Urothelium cell line (cell line): ENCODE measurements at places on chromosomes 12 and 14.

DNA sequence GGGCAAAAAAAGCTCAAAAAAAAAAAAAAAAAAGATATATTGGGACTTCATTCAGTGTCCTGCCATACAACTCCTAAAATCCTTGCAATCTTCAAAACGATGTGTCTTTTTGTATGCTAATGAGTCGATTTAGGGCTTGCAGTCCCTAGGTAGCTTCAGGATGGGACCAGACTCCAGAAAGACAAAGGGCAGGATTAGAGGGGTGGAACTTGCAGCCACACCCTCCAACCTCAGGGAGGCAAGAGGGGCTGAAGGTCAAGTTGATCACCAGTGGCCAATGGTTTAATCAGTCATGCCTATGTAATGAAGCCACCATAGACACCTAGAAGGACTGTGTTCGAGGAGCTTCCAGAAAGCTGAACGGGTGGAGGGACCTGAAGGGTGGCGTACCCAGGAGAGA lies 29.3 kb downstream of the TEAD4 start:
- no peak for DNase-seq

GRCh38 chr12:45697371-45697770 lies 32.1 kb upstream of the ARID2 start:
- no peak for DNase-seq

DNA sequence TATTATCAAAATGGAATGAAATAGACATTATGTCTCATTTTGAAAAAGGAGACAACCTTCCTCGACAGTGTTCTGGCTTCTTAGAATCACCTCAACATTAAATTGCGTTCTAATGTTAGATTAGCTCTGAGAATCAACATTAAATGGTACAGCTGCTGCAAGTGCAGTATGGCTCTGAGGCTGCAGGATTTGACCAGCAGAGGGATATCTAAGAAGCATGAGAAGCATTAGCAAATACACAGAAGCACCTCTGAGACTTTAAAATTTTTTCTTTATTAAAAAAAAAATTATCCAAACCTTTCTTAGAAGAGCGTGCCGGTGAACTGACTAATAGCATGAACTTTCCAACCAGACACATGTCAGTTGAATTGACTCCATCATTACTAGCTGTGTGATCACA lies 253.4 kb upstream of the LRIG3 start:
- no peak for DNase-seq

DNA sequence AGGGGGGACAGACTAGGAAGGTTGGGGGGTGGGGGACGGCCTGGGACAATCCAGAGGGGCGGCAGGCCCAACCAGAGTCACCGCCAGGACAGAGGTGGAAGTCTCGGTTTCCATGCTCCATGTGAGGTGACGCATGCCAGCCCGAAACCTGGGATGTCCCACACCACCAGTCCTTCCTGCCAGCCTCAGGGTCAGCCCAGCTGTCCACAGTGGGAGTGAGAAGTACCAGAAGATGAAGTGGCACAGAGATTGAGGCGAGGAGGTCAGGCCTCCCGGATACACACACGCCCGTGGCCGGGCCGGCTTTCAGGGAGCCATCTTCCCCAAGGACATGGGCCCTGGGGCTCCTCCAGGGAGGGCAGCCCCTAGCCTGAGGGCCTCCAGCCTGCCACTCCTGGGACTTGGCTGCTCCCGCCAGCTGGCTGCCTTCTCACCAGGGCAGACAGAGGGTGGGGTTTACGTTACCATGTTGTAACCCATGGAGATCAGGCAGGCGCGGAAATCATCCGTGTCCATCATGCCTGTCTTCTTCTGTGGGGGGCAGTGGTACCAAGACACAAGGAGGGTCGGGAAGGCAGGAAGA lies 85.2 kb upstream of the ZFP36L1 start:
- no peak for DNase-seq

- no peak for DNase-seq
Observed at GRCh38 chr12:79250186-79250585, 385.6 kb downstream of the SYT1 start.

DNA sequence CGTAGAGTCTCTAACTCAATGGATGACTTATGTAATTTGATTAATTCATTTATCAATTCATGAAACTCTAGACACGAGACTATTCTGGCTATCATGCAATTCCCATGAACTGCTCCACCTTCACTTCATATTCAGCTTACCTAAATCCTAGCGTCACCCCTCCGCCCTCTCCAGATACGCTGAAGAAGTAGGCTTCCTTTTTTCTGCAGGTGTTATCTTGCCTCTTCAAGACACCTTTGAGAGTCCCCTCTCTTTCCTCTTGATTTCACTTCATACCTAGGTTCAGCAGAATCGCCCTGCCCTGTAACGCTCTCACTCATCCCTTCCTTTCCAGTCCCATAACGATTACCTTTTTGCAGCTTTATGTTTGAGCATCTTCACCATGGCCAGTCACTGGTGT lies 4.0 kb upstream of the RNASE4 start:
- no peak for DNase-seq

DNA sequence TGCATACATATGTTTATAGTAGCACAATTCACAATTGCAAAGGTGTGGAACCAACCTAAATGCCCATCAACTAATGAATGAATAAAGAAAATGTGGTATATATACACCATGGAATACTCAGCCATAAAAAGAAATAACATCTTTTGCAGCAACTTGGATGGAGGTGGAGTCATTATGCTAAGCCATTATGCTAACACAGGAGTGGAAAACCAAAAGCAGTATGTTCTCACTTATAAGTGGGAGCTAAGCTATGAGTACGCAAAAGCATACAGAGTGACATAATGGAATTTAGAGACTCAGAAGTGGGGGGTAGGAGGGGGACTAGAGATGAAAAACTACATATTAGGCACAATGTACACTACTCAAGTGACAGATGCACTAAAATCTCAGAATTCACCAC lies 16.2 kb upstream of the SPTSSA start:
- no peak for DNase-seq

DNA sequence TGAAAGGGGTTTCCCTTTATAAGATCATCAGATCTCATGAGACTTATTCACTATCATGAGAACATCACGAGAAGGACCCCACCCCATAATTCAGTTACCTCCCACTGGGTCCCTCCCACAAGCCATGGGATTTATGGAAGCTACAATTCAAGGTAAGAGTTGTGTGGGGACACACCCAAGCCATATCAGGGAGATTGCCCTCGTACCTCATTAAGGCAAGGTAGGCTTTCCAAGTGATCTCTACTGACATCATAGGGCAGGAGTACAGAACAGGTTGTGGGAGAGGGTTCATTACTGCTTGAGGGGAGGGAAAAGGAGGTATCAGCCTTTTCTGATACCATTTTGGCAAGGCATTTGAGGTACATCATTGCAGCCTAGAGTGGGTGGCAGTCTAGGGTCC lies 524.6 kb downstream of the PRKD1 start:
- DNase-seq = no peak

DNA sequence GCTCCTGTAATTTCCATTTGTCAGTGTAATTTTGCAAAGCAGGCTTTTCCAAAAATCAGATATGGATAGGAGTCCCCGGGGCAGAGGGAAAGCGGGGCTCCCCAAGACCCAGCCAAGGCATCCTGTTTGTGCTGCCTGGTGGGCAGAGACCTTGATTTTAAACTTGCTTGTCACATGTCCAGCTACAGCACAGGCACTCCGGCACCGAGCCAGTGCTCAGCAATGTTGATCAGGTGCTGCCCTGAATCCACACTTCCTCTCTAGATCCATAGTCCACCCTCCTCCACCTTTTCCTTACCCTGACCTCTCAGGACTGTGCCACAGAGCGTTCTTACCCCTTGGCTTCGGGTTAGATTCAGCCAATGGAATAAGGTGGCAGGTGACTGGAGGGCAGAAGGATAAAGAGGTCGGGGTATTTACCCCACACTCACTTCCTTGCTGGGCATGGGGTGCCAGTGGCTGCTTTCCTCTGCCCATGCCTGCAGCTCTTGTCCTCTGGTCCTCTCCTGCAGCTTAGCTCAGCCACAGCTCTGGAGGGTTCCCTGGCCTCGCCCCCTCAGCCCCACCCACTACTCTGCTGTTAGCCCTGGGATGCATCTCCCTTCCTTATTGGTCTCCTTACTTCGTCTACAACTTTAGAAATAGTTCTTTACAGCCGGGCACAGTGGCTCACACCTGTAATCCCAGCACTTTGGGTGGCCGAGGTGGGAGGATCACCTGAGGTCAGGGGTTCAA lies 80.1 kb downstream of the IRF2BPL start:
- DNase-seq = no peak

DNA sequence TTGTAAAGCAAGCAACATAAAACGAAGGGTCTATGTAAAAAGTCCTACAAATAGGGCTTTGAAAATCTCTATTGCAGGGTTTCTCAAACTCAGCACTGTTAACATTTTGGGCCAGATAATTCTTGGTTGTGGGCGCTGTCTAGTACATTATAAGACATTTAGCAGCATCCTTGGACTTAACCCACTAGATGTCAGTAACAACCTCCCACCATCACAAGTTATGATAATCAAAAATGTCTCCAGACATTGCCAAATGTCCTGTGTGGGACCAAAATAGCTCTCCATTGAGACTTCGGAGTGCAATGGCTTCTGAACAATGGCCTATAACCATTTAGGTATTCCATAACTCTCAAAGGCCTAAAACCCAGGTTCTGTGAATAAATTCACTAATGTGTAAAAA lies 22.9 kb upstream of the DHRS7 start:
- no peak for DNase-seq

DNA sequence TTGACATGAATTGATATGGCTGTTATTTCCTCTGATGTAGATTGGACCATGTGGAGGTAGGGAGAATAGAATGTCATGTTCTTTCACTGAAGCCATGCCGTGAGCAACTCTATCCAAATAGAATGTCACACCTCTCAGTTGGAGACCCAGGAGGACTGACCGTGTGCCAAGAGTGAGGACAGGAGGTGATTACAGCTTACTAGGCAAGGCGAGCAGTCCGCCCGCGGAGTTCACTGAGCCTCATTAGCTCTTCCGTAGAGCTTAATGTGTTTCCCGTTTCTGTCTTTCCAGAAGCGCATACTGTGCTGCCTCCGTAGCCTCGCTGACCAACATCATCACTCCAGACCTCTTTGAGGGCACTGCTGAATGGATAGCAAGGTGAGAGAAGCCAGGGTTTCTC lies 45.6 kb downstream of the FNTB start:
- no peak for DNase-seq

- DNase-seq = no peak
Observed at GRCh38 chr12:127386723-127387122, 880.2 kb upstream of the TMEM132C start.

DNA sequence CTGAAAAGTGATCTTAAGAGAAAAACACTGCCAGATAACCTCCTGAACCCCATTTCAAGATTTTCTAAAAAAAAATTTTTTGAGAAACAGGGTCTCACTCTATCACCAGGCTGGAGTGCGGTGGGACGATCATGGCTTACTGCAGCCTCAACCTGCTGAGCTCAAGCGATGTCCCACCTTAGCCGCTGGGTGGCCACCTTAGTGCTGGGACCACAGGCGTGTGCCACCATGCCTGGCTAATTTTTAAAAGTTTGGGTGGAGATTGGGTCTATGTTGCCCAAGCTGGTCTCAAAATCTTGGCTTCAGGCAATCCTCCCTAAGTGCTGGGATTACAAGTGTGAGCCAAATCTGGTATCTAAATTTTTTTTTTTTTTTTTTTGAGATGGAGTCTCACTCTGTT lies 3.4 kb downstream of the PNMA1 start:
- no peak for DNase-seq

GRCh38 chr12:125954362-125954761 lies 889.1 kb downstream of the AACS start:
- DNase-seq = no peak

GRCh38 chr12:50232771-50233209 lies 50.5 kb downstream of the LIMA1 start:
- DNase-seq = no peak

- DNase-seq = peak; percentile 74
Observed at GRCh38 chr14:61260939-61261776, 20.0 kb downstream of the TMEM30B start.

DNA sequence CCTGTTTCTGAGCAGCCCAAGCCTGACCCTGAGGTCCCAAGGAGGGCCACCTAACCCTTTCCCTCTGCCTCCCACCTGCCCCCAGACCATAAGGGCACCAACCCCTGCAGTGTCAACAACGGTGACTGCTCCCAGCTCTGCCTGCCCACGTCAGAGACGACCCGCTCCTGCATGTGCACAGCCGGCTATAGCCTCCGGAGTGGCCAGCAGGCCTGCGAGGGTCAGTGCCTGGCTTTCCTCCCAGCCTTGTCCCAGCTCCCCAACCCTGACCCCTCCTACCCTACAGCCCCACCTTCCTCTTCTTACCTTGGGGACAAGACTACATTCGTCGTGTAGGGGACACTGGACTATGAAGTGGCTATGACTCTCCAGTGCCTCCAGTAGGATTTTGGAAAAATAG lies 33.7 kb upstream of the LRP1-AS start:
- no peak for DNase-seq

GRCh38 chr14:20614038-20614840 lies 23.1 kb upstream of the RNASE12 start:
- DNase-seq = no peak

DNA sequence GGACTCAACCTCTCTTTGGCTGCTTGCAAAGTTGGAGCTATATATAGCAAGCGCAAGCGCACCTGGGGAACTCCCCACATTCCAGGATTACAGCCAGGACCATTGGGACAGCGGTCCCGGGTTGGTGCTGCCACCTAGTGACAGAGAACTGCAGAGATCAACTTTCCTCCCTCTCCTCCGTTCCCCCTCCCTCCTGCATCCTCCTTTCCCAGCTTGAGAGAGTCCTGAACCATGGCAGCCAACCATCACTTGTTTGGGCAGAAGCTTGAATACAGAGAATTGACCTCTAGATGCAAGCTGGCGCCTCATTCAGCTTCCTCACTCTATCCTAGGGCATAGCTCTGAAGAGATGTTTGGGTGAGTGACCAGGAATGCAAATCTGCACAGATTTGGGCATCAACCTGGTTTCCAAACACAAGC lies 17.4 kb upstream of the FLVCR2 start:
- peak; percentile 94 for DNase-seq

- no peak for DNase-seq
Observed at GRCh38 chr12:6047249-6048237, 76.9 kb downstream of the VWF start.
